Neural crest cell (in vitro differentiated cells): ENCODE measurements at places on chromosomes 5 and 9. TPM values are rescaled to one million over a fixed set of nuclear protein-coding genes. Genes with fewer than 3 reads are reported as not detected.

- no peak overlapping the region for H3K4me3 ChIP-seq
- no peak for DNase-seq
- no peaks in the 10 kb centered on the region for H3K27me3 ChIP-seq
- H3K36me3 ChIP-seq: peaks cover 16% of the 10 kb centered on the region
Observed at GRCh38 chr9:4992872-4993271, 7.8 kb downstream of the JAK2 start.

DNA sequence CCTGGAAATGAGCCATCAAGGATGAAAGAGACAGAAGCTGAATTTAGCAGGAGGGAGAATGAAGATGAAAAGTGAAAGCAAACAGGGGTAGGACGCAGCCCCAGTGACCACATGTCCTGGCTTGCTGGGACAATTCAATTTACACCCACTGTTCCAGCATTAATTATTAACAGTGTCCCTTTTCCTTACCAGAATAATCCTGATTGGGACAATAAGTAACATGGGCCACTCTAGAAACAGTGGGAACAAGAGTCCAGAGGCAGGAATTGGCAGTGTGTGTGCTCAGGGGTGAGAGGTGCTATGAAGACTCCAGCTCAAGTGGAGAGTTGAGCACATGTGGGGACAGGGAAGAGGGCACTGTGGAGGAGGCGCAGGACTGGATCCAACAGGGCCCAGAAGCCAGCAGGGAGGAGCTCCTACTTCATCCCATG is 147.1 kb downstream of the C5orf15 start:
- no peak overlapping the region for H3K4me3 ChIP-seq
- peaks cover 17% of the 10 kb centered on the region for H3K27me3 ChIP-seq
- H3K4me1 ChIP-seq: peaks cover 11% of the 10 kb centered on the region
- H3K27ac ChIP-seq: no peak overlapping the region
- H3K36me3 ChIP-seq: no peaks in the 10 kb centered on the region

RAD23B gene
- 141 and 151 TPM in 2 replicates for total RNA-seq

DNA sequence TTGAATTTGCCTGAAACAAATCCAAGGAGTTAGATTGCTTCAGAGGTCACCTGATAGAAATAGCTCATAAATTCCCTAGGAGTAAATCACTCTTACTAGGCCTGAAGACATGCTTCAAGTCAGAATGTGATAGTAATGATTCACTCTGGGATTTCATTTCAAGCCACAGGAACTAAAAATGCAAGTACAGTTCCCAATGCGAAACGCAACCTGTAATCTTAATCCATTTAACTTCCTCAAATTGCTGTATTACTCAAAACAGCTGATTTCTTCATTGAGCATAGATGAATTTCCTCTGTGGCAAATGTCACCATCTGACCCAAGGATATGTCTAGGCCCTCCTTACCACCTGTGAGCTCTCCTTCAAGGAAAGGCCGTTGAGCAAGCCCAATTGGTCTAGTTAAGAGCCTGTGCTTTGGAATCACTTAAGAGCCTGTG is 32.1 kb upstream of the IL6ST start:
- H3K27me3 ChIP-seq: no peaks in the 10 kb centered on the region
- no peak for DNase-seq
- H3K4me1 ChIP-seq: no peaks in the 10 kb centered on the region
- H3K4me3 ChIP-seq: no peak overlapping the region
- no peaks in the 10 kb centered on the region for H3K36me3 ChIP-seq
- no peak overlapping the region for H3K27ac ChIP-seq

LHX2 gene
- 0.19 TPM in 1 of 2 replicates, not detected in the other for total RNA-seq

DNA sequence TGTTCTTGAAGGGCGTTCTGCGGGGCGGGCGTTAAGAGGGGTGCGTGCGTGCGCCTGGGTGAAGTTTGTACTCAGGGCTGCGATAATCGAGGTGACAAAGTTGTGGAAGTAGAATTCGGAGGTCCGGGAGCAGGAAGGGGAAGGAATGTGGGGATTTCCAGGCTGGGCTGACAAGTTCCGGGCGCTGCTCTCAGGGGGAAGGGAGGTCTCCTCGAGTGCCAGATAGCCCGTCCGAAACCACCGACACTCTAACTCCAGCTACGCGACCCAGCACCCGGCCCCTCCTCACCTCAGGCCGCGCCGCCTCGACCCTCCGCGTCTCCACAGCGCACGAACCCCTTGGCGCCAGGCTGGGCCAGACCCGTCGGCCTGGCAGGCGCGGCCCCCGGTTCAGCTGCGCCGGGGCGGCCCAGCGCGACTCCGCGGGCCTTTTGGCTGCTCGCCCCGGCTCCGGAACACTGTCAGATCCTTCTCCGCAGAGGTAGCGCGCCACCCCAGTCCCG is at the start of gene IL6ST:
TSS of gene IL6ST (minus strand) at position 469 of the 503 bp plus-strand sequence. CDS start 18,685 bp downstream, outside the sequence.
- H3K27me3 ChIP-seq: no peaks in the 10 kb centered on the region
- peak within 1 kb of the TSS; percentile 97 for H3K27ac ChIP-seq
- DNase-seq: no peak
- H3K36me3 ChIP-seq: peaks cover 4% of the 10 kb centered on the region
